Neural crest cell (in vitro differentiated cells): ENCODE measurements at places on chromosomes 5 and 9. TPM values are rescaled to one million over a fixed set of nuclear protein-coding genes. Genes with fewer than 3 reads are reported as not detected.

- peak; percentile 70 for DNase-seq
These were observed 1.2 kb downstream of the MAP1B start for GRCh38 chr5:72108202-72109061.

DNA sequence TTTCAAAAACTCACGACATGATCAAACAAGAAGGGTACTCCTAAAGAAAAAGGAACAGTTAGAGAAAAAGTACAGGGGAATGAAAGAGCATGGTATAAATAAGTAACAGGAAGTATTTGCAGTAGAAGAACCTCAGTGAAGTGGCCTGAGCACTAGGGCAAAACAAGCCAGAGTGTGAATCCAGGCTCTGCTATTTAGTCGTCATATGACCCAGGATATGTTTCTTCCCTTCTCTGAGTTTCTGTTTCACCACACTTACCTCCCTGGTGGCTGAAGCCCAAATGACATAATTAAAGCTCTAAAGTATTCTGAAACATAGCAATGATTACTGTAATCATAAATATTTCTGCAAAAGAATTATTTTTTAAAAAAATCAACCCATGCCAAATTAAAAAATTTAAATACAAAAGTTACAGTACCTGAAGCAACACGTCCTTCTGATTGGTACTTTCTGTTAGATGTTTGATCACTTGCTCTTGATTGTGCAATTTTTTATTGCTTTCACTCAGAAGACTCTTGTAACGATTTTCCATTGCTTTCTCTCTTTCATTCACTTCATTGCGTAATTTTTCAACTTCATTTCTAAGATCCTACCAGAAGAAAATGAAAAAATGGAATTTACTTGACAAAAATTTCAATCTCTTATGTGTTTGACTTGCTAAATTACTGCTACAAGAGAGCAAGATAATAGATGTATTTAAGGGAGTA lies 88.9 kb downstream of the CDK5RAP2 start:
- DNase-seq: no peak

Gene ECPAS
- total RNA-seq: 86.4 and 101 TPM in 2 replicates

DNA sequence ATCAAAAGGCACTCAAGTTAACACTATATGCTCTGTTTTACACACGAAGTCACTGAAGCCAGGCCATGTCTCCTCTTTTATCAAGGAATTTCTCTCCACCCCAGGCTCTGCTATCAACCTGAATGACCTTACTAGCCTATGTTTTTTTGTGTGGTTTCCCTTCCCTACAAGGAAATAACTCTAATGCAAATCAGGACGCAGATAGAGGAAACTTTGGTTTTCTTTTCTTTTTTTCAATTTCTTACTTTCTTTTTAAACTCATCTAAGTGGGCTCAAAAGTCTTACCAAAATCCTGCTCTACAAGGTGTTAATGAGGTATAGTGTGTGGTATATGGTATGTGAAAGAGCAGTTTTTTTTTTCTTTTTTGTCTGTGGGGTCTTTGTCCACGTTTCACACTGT lies 5.5 kb upstream of the SLC46A2 start:
- no peak for DNase-seq

- no peak for DNase-seq
These were observed 53.8 kb upstream of the CLINT1 start for GRCh38 chr5:157912621-157913325.

GRCh38 chr9:72305102-72305546 lies 59.9 kb downstream of the ZFAND5 start:
- no peak for DNase-seq

Gene CREB3
- 35.3 and 35.9 TPM in 2 replicates for total RNA-seq

- DNase-seq: no peak
These were observed 423.3 kb downstream of the SEMA5A start for GRCh38 chr5:9122528-9122927.

DNA sequence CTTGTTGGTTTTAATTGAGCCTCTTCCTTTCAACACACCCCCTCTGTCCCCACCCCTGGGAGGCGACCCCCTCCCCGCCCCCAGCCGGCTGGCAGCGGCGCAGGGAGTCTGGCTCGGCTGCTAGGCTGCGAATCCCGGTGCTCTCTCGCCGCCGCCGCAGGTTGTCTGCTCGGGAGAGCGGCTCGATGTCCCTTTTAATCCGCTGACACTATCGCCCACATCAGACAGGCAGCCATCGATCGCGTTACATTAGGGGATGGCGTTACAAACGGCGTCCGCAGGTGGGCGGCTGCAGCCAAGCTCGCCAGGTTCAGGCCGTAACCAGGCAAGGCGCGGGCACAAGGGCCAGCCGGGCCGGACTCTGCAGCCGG lies 1.3 kb downstream of the NR2F1-AS1 start:
- peak; percentile 70 for DNase-seq

- DNase-seq: no peak
These were observed 231.5 kb downstream of the MPDZ start for GRCh38 chr9:13047827-13048587.

DNA sequence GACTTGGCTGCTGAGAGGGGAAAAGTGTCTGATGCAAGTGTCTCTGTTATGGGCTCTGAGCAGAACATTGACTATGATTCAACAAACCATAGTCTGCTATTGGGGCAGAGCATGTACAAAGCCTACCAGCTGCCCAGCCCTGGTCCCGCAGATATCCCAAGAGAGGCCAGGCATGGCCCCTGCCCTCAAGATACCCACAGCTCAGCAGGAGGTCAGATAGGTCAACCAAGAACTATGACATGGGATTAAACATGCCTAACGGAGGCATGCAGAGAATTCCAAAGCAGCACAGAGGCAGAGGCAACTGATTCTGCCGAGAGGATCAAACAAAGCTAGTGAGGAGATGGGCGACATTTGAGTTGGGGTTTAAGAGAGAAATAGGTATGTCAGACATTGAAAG lies 39.9 kb upstream of the CPLX2 start:
- no peak for DNase-seq

GRCh38 chr5:65037831-65038815 lies 269.4 kb downstream of the CWC27 start:
- DNase-seq: no peak

- peak; percentile 10 for DNase-seq
These were observed 431 bp downstream of the BNC2 start for GRCh38 chr9:16869882-16870595.

Gene SHISAL2B
- 0.55 and 0.93 TPM in 2 replicates for total RNA-seq

DNA sequence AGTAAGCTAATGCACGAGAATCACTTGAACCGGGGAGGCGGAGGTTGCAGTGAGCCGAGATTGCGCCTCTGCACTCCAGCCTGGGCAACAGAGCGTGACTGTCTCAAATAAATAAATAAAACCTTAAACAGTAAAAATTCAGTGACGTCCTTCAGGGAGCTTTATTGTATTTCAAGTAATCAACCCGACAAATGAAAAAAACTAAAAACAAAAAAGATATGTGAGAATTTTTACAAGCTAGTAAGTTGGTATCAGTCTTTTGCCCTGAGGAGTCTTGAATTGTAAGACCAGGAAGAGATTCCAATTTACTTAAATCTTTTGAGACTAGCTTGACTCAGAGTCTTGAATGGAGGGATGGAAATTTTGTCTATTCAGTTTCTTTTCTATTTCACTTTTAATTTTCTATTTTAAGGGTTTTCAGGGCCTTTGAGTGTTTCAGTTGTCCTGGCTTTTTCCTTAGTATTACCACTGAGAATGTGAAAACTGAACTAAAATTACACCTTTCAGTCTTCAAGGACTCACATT lies 126.0 kb upstream of the DHFR start:
- no peak for DNase-seq

DNA sequence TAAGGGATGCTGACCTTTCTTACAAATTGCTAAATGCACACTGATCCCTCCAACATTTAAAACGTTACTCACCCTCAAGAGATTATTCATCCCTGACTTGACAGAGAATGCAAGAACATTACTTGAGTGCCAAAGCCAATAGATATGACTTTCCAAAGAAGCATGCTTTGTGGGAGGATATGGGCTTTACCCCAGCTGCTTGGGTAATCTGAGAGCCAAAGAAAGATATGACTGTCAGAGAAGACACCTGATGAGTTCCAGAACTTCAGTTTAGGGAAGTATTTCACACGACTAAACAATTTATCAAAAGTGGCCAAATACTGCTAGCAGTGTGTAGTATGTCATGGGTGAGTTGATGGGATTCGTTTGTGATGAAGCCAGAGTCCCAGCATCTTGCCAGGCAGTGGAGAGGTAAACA lies 7.4 kb upstream of the SPDL1 start:
- no peak for DNase-seq

DNA sequence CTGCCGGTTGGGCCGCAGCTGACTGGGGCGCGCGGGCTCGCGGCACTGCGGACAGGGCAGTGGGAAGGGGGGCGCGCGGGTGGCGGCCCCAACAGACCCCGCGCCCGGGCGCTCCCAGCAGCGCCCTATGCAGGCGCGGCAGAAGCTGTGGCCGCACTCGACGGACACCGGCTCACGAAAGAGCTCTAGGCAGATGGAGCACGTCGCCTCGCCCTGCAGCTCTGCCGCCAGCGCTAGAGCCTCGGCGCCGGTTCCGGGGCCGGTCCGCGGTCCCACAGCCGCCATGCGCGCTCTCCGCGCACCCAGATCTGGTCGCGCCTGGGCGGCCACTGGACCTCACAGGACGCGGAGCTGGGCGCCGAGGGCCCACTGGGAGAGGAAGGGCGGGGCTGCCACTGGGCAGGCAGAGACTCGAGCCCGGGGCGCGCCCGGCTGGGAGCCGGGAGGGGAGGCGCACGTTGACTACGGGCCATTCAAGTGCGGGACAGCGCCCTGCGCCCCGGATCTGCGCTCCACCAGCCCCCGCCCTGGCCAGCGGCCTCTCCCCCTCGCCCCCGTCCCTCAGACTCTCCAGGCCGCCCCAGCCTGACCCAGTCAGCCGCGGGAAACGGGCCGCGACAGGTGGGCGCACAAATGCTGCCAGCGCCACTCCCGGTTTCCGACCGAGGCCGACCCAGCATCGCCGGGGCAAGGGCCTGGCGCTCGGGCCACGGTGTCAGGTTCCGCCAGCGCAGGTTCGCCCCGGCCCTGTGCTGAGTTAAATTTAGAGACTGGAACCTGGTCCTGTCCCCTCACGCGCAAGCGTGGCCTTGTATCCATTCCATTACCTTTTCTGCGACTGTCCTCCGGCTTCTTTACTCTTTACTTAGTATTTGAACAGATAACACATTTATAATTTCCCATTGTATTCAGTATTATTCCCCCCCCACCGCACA lies at the start of gene TRIM7:
TSS of gene TRIM7 (minus strand) at position 371 of the 935 bp plus-strand sequence. CDS start at position 285, 86 bp downstream.
- peak; percentile 16 for DNase-seq

DNA sequence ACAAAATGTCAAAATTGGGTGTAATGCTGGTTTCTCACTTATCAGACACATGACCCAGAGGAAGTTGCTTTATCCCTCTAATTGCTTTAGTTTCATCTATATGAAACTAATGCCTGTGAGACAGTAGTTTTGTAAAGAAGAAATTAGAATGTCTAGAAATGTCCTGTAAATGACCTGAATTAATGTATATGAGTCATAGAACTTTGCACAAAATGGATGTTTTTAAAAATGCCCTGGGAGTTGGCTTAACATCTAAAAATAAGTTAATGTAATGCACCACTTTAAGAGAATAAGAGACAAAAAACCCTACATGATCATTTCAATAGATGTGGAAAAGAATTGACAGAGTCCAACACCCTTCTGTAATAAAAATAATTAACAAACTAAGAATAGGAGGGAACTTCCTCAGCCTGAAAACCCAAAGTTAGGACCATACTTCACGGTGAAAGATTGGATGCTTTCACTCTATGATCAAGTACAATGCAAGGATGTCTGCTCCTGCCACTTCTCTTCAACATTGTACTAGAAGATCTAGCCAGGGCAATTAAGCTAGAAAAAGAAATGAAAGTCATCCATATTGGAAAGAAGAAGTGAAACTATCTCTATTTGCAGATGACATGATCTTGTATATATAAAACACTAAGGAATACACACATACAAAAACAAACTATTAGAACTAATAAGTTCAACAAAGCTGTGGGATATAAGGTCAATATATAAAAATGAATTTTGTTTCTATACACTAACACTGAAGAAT lies 117.9 kb downstream of the MELK start:
- DNase-seq: no peak

DNA sequence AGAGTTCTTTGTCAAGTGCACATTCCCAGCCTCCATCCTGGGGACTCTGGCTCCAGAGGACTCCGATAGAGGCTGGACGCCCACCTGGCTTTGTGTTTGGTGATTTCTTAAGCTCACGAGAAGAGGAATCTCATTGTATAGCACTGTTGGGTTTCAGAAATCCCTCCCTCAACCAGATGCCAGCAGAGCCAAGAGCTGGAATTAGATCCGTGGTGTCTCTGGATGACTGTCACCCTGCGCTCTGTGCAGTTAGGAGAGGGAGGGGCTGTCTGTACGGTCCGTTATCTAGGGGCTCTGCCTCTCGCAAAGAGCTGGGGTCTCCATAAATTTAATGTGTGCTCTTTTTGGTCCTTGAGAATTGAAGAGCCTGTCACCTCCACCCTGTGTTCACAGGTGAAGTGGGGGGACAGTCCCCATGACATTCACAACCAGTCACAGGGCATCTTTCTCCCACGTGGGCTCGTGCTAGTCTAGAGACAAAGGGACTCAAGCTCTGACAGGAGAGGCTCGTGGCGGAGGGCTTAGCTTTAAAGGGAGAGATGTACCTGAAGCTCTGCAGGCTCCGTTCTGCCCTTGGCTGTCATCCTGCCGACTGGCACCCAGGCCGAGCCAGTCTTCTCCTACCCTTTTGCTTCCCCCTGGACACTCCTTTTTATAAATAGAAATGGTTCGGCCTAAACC lies 41.4 kb downstream of the FAM78A start:
- no peak for DNase-seq

GRCh38 chr5:108295578-108296368 lies 86.1 kb downstream of the FBXL17 start:
- no peak for DNase-seq

DNA sequence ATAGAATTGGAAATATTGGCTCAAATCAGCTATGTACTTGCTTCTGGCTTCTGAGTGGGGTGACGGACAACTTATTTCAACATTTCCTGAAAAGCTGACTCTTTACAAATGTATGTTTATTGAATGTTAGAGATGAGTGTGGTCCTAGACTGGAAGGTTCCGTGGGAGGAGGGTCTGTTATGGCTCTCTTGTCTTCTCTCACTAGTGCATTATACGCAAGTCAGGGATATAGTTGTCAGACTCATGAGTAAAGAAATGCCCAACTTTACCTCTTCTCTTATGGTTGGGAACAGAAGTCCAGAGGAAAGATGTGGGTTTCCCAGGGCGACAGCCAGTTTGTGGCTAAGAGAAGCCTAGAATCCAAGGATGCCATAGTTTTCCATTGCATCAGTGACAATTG lies 839.3 kb upstream of the WWC1 start:
- no peak for DNase-seq

DNA sequence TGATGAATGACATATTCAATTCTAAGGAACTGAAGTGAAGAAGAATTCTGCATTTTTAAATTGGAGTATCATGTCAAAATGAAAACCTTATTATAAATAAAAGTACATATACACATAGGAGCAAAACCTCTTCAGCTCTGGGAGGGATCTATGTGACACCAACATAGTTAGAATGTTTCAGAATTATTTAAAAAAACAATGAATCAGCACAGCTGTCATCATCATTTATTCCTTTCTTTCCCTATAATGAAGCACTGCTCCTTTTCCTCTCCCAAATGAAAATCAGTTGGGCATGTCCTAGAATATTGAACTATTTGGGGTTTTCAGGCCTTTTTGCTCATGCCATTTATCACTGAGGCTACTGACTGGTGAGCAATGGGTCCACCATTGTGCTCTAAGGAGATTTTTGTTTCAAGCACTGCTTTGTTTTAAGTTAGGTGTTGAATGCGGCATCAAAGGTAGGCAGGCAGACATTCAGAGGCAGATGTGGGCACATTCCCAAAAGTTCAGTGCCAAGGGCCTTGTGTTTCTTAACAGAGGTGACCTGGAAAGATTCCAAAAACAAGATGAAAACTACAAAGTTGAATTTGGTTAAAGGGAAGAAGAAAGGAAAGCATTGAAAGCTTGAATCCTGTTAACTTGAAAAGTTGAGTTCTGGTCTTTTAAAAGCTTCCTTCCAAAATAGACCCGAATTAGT lies 126.4 kb upstream of the ADAMTSL1 start:
- no peak for DNase-seq
